ENCODE measurements at places on chromosomes 3 and 15.
A peak's percentile ranks its signal among the peaks of the same experiment; 100 is the strongest.

DNA sequence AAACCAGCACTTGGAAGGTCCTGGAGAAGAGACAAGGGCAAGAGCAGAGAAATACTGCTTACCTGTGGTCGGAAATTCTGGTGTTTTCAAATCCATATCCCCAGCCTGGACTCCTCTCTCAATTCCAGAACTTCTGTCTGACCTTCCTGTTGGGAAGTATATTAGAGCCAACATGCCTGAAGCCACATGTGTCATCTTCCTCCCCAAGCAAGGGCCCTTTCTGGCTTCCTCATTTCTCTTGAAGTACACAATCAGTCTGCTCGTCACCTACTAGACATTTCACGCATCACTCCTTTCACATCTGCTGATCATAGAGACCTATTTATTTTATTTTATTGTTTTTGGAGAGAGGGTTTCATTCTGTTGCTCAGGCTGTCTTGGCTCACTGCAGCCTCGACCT lies 8.4 kb downstream of the PARP14 start:
- no peak for DNase-seq

DNA sequence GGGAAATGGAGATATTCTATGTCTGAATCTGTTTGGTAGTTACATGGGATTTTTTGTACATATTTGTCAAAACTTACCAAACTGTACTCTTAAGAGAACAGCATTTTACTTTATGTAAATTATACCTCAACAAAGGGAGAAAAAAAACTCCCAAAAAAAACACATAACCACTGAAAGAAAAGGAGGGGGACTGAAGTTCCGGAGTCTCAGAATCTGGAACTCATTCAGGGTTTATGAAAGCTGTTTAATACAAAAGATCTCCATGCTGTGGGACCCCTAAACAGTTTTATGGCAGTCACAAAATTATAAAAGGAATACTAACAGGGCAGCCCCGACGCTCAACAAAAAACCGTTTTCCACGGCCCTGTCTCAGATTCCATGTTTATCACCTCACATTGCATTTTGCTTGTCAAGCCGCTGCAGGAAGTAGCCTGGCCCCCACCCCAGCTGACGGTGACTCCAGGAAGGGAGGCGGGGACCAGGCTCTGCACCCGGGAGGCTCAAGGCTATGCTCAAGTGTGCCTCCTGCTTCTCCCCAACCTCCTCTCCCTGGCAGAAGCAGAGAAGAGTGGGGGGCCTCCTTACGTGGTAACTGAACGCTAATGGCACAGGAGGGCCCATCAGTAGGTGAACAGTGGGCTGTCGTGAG lies 29.3 kb downstream of the RFT1 start:
- no peak for DNase-seq

- DNase-seq: no peak
Observed at GRCh38 chr3:186807231-186807630, 949 bp upstream of the RFC4 start.

- DNase-seq: no peak
Observed at GRCh38 chr3:53545996-53546359, 51.6 kb downstream of the CACNA1D start.

DNA sequence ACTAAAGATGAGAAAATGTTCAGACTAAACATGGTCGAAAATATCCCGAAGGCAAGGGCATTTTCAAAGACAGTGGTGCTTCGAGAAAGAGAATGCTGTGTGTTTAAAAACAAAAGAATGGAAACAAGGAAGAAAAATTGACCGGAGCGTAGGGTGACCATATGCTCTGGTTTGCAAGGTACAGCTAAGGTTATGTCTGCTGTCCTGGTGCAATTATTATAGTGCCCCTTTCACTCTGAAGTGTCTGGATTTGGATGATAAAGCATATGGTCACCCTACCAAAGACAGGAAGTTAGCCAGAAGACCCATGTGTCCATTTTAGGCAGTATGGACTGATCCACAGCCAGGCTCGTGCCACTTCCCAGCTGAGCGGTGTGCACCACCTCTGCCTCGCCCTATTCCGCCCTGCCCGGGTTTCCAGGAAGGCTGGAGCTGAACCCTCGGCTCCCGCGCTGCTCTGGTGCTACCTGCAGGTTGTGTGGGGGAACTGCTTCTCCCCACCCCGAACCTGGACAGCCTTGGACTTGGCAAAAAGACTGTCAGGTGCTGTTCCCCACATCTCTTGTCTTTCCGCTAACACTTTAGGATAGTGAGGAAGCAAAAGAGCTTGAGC lies 25.2 kb downstream of the GOLGA6D start:
- DNase-seq: peak; percentile 27

DNA sequence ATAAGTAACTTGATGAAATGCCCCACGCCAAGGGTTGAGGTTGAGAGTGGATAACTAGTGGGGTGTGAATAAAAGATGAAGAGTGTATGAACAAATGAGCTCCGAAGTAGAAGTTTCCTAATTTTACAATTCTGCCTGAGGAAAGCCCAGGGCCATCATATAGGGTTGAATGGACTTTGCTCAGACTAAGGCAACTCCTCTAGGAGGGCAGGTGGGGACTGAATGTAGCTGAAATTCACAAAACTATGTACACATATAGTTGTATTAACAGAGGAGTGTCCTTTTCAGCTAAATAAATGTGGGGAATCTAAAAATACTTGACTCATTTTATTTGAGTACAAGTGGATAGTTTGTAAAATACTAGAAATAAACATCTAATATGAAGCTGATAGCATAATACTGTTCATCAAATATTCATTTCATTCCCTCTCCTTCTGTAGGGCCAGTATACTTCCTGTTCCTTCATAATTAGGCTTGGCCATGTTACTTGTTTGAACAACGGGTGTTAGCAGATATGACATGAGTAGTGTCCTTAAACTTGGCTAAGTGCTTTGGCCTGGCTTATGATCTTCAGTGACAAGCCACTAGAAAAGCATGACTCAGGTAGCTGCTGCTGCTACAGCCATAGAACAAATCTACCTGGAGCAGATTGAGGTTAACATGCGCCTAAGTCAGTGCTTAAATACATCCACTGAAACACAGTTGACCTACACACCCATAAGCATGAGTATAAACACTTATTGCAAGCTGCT lies 26.5 kb downstream of the PLSCR1 start:
- DNase-seq: no peak
